NT2/D1 (cell line): ENCODE measurements at places on chromosomes 6 and 20.

DNA sequence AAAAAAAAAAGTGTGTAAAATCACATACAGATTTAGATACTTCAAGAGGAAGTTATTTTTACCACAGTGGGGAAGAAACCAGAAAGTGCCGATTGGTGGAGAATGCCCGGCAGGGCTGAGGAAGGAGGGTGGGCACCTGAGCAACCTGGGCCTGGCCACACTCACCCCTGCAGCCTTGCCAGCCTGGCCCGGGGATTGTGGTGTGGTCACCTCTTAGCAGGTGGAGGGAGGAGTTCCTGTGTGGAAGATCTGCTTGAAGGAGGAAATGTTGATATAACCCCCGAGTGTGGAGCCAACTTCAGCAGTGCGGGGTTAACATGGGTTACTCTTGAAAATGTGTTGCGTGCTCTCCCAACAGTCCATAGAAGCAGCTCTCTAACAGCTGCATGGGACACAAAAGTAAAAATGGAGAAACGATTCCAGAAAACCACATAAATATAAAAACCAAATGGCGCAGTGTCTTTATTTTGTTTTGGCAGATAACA is 14.7 kb downstream of the UST start:
- DNase-seq = no peak

DNA sequence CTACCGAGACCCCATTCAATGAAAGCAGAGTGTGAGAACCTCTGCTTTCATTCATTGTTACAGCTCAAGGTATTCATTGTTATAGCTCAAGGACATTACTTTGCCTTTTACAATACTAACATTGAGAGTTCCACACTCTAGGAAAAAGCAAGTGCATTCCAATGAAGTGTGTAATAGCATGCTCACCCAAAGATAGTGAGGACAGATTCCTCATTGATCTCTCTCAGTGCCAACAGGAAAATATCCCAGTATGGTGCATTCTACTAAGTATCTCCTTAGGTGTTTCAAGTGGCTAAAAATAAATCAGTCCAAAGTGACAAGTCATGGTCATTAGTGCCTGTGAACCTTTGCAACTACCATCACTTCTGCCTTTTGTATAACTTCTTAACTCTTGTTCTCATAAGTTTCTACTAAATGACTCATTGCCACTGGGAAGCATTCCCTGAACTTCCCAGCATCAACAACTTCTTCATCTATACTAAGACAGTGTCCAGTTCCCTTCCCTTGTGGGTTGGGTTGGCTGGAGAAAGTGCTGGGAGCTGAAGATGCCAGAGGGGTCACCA is 140.7 kb upstream of the STXBP5 start:
- DNase-seq = no peak

DNA sequence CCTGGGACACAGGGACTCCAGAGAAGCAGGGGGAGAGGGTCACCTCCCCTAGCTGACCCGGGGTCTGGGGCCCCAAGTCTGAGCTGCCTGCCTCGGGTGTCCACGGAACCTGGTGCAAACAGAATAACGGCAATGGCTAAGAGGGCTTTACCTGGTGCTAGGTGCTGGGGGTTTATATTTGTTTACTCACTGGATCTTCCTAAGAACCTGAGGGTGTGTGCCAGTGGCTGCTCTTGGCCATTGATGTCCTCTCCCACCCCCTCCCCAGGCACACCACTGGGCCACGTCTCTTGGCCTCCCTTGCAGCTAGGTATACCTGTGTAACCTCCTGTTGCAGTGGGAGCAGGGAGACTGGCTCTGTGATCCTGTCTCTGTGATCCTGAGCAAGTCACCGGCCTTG is 157.9 kb upstream of the MLN start:
- DNase-seq = no peak

- no peak for DNase-seq
Observed at GRCh38 chr6:127190552-127190951, 72.1 kb downstream of the RSPO3 start.

GRCh38 chr6:105493736-105494135 is 90.9 kb upstream of the PREP start:
- no peak for DNase-seq

- no peak for DNase-seq
Observed at GRCh38 chr6:121205569-121205968, 128.7 kb downstream of the TBC1D32 start.

DNA sequence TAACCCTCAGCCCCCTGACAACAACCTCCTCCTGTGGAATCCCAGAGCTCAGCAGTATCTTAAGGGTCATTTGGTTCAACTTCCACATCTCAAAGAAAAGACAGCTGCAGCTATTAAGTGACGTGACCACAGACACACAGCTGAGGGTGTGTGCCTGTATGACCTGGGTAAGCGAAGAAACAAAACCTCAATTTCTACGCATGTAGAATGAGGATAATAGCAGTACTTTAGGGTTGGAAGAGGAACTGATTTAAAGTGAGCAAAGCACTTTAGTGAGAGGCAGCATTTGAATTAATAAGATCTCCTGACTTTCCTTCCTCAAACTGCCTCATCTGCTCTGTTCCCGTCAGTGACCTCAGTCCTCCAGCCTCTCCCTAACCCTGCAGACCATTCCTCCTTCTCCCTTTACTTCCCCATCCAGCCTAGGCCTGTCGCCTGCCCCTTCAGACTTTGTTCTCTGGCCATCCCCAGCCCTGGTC is 6.8 kb upstream of the ARMC2 start:
- no peak for DNase-seq

DNA sequence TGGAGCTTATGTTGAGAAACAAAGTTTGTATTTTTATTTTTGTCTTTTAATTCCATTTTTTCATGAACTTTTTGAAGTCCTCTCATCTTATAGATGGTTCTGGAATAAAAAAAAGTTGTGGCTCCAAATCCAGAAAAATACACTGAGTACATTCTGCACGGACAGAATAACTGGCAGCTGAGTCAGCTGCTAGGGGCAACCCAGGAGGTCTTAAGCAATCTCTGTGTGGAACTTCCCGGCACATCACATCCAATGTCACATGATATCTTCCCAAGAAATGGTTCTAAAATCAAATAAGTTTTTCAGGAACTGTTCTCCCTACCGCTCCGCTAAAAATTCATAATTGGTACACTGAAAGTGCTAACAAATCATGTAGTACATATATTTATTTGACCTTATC is 29.8 kb downstream of the SLC13A3 start:
- no peak for DNase-seq

GRCh38 chr6:149093643-149094042 is 223.9 kb upstream of the TAB2 start:
- no peak for DNase-seq

DNA sequence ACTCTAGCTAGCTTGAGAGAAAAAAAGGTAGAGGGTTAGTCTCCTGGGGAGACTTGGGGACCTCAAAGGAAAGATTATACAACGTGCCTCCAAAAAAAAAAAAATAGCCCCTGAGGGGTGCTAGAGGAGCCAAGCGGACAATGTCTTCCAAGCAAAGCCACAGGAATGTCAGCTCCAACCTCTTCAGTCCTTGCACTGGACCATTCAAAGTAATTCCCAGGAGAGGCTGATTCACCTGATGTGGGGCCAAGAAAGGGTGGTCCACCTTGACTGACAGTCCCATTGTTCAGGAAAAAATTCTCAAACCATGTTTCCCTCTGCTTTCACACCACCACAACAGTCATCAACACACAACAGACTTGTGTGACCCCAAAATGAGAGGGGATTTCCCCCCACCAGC is 30.7 kb downstream of the ASIP start:
- no peak for DNase-seq

- peak; percentile 49 for DNase-seq
Observed at GRCh38 chr6:121619987-121620740, 184.7 kb downstream of the GJA1 start.

DNA sequence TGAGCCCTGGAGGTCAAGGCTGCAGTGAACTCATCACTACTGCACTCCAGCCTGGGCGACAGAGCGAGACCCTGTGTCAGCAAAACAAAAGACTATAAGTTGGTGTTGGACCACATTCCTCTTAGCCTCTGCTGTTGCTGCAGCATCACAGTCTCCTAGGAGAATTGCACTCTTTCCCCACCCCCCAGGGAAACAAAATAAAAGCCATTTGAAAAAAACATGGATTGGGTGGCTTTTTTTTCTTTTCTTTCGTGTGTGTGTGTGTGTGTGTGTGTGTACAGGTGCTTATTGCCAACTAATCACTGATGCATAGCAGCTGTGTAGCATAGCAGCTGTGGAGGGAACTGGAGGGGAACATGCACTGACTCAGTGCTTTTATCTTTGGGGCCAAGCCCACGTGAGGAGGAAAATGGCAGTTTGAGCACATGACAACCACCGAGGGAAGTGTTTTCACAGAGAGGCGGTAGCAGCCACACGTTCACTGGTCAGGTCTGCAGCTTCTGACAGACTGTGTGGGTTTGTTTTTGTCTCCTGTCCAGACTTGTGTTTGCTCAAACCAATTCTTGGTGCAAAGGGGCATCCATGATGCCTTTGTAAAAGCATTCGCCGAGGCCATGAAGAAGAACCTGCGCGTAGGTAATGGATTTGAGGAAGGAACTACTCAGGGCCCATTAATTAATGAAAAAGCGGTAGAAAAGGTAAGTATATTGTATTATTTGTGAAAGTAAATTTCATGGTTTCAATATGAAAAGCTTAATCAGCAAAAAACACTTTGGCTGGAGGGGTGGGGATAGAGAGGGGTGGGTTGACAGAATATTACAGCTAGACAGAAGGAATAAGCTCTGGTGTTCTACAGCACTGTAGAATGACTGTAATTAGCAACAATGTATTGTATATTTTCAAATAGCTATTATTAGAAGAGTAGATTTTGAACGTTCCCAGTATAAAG is 27.7 kb downstream of the ALDH5A1 start:
- DNase-seq = no peak

- DNase-seq = peak; percentile 77
Observed at GRCh38 chr6:157021344-157021992, 244.3 kb downstream of the ARID1B start.

DNA sequence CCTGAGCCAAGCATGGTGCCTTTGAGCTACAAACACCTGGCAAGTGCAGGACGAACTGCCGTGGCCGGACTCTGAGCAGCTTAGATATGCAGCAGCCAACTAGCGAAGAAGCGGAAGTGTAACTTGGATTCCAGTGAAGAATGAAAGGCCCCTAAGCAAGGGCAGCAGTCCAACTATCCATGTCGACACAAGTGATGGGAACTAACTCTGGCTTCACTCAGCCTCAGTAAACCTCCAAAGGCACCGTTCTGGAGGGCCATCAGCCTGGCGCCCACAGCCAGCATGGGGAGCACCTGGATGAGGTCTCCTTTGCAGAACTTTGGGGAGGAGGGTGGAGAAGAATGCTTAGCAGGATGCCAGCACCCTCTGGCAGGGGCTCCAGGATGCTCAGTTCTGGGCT is 78.4 kb upstream of the MLN start:
- DNase-seq = no peak

- DNase-seq = no peak
Observed at GRCh38 chr6:10441004-10441654, 26.3 kb upstream of the TFAP2A start.

DNA sequence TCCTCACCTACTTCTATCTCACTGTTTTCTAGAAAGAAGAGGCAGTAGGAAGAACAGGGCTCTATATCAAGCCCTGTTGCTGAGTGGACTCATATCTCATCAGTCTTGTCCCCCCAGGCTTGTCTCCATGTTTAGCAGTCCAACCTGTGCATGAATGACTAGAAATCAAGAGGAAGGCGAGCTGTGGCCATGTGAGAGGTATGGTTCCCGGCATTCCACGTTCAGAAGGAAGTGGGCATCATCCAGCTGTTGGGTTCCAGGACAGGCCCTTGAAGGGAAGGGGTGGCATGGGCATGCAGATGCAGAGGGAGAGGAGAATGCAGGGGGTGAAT is 176.6 kb downstream of the MRPL14 start:
- no peak for DNase-seq

GRCh38 chr20:37315021-37315451 is 25.6 kb downstream of the MANBAL start:
- no peak for DNase-seq

GRCh38 chr6:38570750-38571149 is 69.0 kb downstream of the BTBD9 start:
- DNase-seq = no peak

DNA sequence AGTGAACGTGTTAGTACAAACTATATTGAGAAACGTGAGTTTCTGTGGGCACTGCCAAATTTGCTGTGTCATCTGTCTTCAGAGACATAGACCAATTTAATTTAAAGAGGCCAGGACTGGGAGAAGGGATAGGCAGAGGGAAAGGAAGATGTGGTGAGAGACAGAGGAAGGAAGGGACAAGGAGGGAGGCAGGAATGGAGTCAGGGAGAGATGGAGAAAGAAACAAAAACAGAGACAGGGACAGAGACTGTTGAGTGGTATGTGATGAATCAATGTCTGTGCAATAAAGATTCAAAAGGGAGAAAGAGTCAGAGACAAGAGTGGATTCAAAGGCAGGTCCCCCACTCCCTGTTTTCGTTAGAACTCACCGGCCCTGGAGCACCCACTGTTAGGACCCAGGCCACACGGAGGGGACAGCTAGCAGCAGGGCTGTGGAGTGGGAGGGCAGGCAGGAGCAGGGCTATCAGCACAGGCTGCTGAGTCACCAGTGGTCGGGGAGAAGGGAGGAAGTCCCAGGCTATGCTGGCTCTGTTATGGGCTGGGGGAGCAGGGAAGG is 51.6 kb upstream of the CHD6 start:
- no peak for DNase-seq

GRCh38 chr6:103018426-103018825 is 1624.9 kb downstream of the GRIK2 start:
- no peak for DNase-seq

DNA sequence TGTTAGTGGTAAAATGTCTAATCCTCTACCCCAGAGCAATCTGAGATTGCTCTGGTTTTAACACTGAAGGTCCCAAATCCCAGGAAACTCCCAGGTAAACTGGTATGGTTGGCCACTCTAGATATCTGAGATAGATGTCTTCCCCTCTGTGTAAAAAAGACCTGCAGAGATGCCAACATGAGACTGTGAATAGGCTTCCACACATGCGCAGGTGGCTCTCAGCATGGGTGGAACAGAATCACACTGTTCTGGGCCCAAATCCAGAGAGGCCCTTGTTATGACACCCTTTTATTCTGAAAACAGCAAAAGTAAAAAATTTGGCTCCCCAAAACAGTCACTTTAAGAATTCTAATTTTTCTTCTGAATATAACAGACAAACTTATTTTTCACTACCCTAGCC is 88.7 kb upstream of the BMP5 start:
- no peak for DNase-seq

DNA sequence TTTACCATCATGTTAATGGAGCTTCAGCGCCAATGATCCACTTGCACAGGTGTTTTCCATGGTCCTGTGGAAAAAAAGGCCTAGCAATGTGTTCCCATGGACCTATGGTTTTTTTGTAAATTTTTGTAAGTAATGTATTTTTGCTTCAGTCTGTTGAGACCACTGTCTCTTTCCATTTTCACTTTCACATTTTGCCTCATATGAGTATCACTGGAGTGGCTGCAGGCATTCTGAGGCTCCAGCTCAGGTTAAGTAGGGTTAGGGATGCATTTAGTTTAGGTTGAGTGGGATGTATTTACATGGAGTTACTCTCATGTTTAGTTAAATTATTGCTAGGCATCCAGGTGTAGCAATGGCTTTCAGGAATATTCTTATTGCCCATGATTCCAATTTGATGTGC is 19.2 kb upstream of the LMBRD1 start:
- DNase-seq = no peak
